ENCODE measurements at places on chromosomes 3 and 15.

GRCh38 chr15:39084674-39085530 is 496.0 kb upstream of the THBS1 start:
- DNase-seq: no peak

GRCh38 chr15:42984493-42985034 is 64.0 kb upstream of the TTBK2 start:
- DNase-seq: no peak

DNA sequence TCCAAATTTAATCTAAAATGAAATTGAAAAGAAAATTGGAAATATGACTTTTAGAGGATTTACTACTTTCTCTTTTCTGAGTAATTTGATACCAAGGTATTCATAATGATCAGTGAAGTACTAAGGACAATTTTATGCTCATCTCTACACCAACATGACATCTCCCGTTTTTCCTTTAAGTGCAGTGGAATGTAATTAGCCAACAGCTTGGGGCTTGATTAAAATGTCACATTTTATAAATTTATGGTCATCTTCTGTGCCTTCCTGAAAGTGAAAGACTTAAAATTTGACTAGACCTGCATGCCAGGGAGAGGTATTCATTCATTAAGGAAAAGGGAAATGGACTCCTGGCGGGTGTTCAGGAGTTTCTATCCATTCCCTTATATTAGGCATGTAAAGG is 228.2 kb upstream of the CNTN3 start:
- no peak for DNase-seq

- no peak for DNase-seq
Observed at GRCh38 chr15:80694611-80695098, 455 bp upstream of the ABHD17C start.

DNA sequence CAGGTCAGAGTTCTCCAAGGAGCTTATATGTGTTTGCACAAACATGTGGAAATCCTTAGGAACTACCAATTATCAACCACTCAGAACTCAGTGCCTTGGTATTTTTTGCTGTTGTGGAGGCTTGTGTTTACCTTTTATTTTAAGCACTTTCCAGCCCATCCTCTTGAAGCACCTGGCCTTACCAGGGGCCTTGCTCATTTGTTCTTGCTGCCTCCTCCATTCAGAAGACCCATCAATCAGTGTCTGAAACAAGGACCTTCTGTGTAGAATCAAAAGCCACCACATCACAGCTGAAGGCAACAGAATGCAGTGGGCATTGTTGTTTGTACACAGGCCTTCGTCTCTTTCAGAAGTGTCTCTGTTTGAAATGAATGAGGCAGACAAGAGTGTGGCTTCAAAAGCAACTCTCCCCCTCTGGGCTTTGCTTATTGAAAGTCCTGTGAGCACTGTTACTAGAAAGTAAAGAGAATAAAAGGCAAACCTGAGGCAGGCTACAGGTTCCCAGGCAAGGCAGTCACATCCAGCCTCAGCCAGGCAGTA is 24.5 kb upstream of the LIPC start:
- no peak for DNase-seq

- no peak for DNase-seq
Observed at GRCh38 chr3:25479727-25480010, 51.6 kb downstream of the RARB start.

DNA sequence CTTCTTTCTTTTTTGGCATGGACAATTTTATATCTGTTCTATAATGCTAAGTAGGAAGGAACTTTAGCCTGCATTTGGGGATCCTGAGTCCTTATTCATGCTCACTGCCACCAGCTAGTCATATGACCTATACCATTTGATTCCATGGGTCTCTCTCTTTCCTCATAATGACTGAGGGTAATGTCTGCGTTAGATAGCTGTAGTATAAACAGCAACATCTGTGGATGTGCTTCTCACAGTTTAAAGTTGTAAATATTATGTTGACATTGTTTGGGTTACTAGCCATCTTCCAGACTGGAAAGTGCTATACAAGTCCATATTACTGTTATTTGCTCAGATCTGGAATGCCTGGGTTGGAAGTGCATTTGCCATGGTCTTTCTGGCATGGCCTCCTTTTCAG is 274.9 kb upstream of the SEMA6D start:
- no peak for DNase-seq

- no peak for DNase-seq
Observed at GRCh38 chr3:127135241-127136023, 57.5 kb upstream of the PRR23E start.
